ENCODE measurements at places on chromosomes 2 and 18. TPM values are rescaled to one million over a fixed set of nuclear protein-coding genes. Genes with fewer than 3 reads are reported as not detected.

HNMT gene
- polyA plus RNA-seq: 65.5 TPM

RABL2A gene
- 8.9 TPM for polyA plus RNA-seq

PAIP2B gene
- polyA plus RNA-seq: 4.1 TPM

STPG4 gene
- polyA plus RNA-seq: 0.51 TPM

IL1A gene
- polyA plus RNA-seq: not detected

NGEF gene
- polyA plus RNA-seq: 0.54 TPM

SLC38A11 gene
- polyA plus RNA-seq: not detected

TBC1D8 gene
- 28.8 TPM for polyA plus RNA-seq

MGAT4A gene
- 4.9 TPM for polyA plus RNA-seq

GCKR gene
- polyA plus RNA-seq: 7.7 TPM

DES gene
- polyA plus RNA-seq: 145 TPM

DNAJB2 gene
- 58.6 TPM for polyA plus RNA-seq

FRZB gene
- 277 TPM for polyA plus RNA-seq

LCLAT1 gene
- 2.5 TPM for polyA plus RNA-seq

COL6A3 gene
- polyA plus RNA-seq: 54.5 TPM

RTP5 gene
- not detected for polyA plus RNA-seq

DLX1 gene
- 0.38 TPM for polyA plus RNA-seq

CCL20 gene
- polyA plus RNA-seq: 5.5 TPM

GPR39 gene
- polyA plus RNA-seq: not detected

LIPG gene
- 0.38 TPM for polyA plus RNA-seq

SERPINB12 gene
- polyA plus RNA-seq: not detected

PDE11A gene
- 0.03 TPM for polyA plus RNA-seq

IL37 gene
- not detected for polyA plus RNA-seq

DYNAP gene
- polyA plus RNA-seq: not detected
